ENCODE measurements at places on chromosomes 7 and 10. TPM values are rescaled to one million over a fixed set of nuclear protein-coding genes. Genes with fewer than 3 reads are reported as not detected.

Gene MMS19
- total RNA-seq: 85.2 TPM

DNA sequence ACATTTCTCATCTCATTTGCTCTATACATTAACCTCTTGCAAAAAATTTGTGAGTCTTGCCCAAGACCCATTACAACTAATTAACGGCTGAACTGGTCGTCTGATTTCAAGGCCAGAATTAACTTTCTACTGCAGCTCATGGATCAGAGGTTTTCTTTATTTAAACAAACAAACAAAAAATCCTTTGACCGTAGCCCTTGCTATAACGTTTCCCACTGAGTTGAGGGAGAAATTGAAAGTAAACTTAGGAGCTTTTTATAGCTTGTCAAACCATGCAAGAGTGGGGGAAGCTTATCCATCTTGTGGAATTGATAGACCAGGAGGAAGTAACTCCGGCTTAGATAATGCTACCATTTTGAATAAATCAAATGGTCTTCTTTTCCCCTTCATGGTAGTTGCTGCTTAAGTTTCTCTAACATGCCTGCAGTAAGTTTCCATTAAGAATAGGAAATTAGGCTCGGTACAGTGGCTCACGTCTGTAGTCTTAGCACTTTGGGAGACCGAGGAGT lies 3.3 kb downstream of the SRGN start:
- no peak for DNase-seq

DNA sequence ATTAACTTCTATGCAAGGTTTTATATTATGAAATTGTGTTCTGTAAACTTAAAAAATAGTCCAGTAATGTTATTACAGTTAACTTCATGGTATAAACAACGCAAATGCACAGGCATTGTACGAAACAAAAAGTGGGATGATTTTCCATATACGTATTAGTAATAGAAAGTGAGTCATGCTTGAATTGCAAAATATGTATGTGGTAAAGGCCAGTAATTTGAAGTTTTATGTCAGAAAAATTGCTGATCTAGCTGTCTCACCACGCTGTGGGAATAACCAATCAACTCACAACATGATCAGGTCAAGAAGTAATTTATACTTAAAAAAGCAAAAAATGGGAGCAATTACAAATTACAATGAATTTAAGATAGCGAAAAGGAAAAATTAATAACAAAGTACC lies 37.0 kb upstream of the GLI3 start:
- no peak for DNase-seq

GRCh38 chr10:77592946-77593636 lies 44.5 kb downstream of the KCNMA1 start:
- peak; percentile 72 for DNase-seq

DNA sequence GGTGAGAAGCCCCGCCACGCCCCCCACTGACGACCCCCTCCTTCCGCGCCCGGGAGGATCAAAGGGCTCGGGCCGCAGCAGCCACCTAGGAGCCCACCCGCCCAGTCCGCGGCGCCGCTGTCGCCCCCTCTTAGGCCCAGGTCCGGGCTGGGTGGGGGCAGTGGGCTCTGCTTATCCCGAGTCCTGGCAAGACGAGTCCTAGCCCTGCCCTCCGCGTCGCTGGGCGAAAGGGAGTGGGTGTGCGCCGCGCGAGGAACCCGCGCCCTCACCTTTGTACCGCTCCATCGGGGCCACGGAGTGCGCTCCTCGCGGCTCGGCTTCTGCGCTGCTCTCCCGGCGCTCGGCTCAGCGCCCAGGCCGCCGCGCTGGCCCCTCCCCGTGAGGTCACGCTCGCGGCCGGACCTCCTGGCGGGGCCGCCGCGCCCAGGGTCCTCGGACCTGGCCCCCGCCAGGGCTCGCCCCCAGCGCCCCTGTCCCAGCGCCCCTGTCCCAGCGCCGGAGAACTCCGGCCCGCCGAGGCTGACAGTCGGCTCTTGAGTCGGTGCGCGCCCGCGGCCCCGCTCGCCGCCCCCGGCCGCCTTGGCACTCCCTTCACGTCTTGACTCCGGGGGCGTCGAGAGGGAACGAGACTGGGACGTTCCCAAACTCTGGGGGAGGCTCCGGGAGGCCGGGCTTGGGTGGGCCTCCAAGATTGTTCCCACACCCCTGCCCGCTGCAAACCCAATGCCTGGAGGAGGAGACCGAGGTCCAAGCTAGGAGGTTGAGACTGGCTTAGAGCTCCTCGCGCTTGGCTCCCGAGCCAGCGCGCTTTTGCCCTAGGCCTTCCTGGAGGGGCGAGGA lies at the start of gene AFAP1L2:
Gene AFAP1L2 (minus strand): TSS at position 332 of the 840 bp plus-strand sequence. CDS start 47 bp downstream, at position 285.
- DNase-seq: no peak

- DNase-seq: no peak
Measured at GRCh38 chr7:75531359-75531821, 39.3 kb downstream of the SPDYE5 start.

Gene PSMC2
- 110 TPM for total RNA-seq

GRCh38 chr10:16853201-16853600 lies 36.0 kb upstream of the RSU1 start:
- DNase-seq: no peak

GRCh38 chr7:43621729-43622448 lies 39.0 kb downstream of the STK17A start:
- no peak for DNase-seq

DNA sequence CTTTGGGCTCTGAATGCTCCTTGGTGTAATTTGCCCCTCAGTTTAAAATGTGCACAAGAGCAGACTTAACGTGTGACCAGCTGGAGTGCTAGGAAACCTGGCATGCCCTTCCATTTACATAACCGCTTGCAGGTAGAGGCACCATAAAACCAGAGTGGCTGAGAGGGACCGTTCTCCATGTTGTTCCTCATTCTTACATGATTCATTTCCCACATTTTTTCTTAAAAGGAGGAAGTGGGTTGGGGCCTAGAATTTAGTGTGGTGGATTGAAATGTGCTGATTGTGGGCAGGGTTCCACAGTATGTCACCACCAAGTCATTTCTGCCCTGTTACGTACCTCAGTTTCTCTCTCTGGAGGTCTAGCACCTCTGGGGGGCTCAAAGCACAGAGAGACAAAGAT lies 375.8 kb upstream of the VSTM2A start:
- no peak for DNase-seq

DNA sequence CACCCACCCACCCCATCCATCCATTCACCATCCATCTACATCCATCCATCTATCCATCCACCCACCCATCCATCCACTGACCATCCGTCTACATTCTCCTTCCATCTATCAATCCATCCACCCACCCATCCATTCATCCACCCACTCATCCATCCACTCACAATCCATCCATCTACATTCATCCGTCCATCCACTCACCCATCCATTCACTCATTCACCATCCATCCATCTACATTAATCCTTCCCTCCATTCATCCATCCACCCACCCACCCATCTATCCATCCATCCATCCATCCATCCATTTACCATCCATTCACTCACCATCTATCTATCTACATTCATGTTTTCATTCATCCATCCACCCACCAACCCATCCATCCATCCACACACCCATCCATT lies 292.5 kb downstream of the ADARB2 start:
- no peak for DNase-seq

Gene PRSS2
- not detected for total RNA-seq

- DNase-seq: no peak
Measured at GRCh38 chr10:88288320-88289059, 294.6 kb downstream of the RNLS start.

- DNase-seq: no peak
Measured at GRCh38 chr7:6640246-6640721, 3.2 kb downstream of the ZNF316 start.

DNA sequence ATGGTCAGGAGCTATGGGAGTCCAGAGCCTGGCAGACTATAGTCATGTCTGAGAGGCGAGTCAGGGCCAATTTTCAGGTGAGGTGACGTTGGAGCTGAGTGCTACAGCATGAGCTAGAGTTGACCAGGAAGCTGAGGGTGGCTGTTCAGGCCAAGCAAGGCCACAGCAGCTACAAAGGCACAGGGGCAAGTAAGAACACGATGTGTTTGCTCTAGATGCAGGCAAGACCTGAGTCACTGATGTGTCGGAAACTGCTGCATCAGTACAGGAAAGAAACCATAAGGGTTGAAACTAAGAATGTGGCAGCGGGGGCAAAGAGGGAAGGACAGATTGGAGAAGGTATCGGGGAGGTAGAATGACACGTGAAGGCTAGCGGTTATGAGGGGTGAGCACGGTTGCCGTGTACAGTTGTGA lies 11.8 kb upstream of the RRP12 start:
- no peak for DNase-seq

DNA sequence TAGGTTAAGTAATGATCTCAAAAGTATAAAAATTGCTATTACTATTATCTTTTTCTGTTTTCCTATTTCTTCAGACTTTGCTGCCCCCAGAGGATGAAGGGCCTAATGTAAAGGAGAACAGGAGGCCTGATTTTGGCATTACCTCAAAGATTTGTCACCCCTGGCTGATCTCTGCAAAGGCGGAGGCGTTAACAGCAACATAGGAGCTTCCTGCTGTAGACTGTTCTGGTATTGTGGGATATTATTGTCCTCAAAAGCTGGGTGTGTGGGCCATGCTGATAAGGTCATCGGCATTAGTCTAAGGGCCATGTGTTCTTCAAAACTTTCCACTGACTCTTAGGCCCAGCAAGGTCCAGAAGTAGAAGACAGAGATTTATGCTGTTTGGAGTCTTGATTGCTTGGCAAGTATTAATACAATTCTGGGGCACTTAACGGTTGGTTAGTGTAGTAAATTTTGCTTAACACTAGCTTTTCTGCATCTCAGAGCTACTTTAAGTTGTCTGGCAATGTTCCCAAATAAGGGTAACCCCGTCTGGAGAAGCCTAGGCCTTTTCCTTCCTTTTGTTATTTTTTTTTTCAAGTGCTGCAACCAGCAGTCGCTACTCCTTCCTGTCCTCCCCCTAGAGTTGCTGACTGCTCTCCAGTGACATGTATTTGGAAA lies 14.0 kb upstream of the ENTPD1 start:
- no peak for DNase-seq

Gene POMZP3
- 0.79 TPM for total RNA-seq

GRCh38 chr7:4998910-4999309 lies 39.9 kb upstream of the MMD2 start:
- no peak for DNase-seq

- no peak for DNase-seq
Measured at GRCh38 chr10:124898471-124898870, 43.5 kb upstream of the ZRANB1 start.

Gene HMX2
- total RNA-seq: 0.34 TPM

Measured in kidney epithelial cell (primary cell).